ENCODE measurements at places on chromosomes 7 and 10.

DNA sequence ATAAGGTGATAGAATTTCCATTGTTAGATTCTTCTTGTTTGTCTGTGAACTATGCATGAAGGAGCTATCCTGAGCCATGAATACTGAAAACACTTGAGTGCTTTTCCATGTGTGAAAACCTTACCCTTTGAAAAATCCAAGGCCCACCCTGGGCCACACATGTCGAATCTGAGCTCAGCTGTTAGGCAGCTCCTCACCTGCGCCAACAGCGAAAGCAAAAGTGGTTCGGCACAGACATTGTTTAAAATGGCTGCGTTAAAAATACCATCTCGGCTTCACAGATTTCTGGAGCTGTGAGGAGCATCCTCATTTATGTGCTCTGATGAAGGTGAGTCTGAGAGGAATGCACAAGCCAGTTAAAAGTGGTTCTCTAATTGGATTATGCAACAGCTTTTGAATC is 137.7 kb downstream of the NEUROD6 start:
- DNase-seq, result no peak

DNA sequence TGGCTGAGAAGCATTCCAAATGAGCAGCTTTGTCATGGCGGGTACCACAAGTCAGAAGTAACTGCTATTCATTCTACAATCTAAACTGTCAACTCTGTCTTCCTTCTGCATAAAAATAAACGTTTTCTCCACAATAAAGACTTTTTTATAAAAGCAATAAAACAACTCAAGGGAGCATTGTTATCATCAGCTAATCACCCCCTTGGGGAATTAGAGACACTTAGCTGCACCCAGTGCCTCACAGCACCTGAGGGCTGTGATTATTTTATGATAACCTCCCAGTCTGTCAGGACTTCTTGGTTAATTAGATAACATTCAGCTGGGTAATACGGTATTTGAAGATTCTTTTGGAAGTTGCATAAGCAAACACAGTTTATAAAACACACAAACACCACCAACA is 155.6 kb downstream of the PPP1R3A start:
- no peak for DNase-seq

- DNase-seq, result no peak
Observed at GRCh38 chr7:17152721-17153120, 145.7 kb upstream of the AHR start.

DNA sequence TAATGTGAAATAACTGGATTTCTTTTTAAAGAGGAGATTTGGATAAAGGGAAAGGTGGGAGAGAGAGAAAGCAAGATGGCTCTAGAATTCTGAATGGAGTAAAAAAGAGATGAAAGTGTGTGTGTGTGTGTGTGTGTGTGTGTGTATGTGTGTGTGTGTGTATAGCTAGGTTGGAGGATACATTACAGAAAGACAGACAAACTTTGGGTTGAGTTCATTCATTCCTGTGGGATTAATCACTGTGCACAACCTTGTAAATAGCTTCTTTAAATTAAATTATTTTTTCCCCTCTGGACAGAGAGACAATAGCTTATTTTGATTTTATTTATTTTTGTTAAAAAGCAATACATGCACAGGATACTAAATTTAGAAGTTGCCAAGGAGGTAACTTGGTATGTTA is 7.5 kb downstream of the ASB4 start:
- no peak for DNase-seq

GRCh38 chr10:106537866-106538265 is 626.6 kb downstream of the SORCS1 start:
- DNase-seq, result no peak

DNA sequence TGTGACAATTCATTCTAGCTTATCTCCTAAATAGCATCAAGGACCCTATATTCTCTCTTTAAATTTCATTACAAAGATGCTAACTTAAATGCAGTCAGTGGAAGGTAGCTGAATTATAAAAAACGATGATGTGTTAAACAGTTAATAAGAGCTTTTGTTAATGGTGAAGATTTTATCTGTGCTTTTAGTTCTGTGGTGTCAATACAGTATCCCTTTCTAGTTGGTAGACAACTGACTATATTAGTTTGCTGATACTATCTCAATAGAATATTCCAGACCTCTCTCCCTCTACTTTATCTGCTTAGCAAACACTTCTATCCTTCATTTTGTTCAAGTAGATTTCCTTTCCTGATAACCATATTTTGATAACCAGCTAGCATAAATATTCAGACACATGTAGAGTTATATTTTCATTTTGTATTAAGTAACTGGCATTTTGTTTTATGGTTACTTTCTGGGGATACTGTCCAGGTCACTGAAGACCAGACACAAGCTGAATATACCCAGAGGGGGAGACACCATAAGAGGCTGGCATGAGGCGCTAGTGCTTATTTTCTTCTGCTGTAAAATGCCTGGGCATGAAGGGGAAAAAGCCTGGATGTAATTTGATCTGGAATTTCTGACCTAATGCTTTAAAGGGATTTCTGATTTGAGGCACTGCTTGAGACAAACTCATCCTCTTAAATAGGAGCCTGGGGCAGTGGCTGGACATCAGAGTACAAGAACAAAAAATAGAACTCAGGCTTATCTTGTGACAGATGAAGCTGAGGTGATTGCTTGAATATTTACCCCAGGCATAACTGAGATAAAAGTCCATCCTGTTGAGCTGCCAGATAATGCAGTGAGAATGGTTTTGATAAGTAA is 197.5 kb downstream of the MALRD1 start:
- DNase-seq, result no peak

- no peak for DNase-seq
Observed at GRCh38 chr10:33273295-33274002, 61.0 kb downstream of the NRP1 start.

DNA sequence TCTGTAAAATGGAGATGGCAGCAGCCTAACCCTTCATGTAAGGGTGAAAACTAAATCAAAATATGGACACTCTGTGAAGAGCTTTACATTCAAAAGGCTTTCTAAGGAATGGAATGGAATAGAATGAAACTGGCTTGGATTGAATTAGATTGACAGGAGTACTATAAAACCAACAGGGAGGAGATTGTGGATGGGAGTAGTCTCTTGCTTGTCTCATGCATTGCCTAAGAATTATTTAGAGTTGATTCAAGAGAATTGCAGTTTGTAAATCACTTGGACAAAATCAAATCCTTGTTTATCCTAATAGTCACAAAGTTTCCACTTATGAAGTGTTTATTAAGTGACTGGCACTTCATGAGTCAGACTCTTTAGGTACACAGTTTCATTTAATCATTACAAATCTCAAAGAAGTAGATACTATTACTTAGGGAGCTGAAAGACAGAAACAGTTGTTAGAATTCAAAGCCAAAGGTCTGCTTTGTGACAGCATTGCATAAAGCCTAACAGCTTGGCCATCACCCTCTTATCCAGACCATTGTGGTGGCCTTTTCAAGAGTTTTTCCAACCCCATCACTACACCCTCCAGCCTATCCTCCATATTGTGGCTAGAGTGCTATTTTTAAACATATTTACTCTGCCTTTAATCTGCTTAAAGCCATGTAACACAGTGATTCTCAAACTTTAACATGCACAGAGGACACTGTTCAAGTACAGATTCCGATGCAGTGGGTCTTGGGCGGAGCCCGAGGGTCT is 91.9 kb upstream of the GHITM start:
- no peak for DNase-seq

DNA sequence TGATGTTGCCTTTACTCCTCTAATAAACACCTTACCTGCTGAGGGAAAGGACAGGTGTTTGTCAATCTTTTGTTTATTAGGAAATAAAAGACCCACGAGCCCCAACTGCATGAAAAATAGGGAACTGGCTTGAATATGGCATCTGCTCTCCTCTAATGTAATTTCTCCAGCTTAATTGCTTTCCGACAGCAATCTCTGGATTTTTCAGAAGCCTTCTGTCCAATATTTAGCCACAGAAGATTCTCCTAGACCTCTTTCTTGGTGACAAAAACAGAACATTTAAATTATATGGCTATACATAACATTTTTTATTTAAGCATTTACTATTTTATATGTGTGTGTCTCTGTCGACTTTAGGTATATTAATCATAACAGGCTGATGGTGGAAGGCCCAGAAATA is 317.4 kb upstream of the ADARB2 start:
- no peak for DNase-seq

GRCh38 chr7:133364959-133365690 is 112.2 kb downstream of the EXOC4 start:
- no peak for DNase-seq

GRCh38 chr7:106062006-106062405 is 50.1 kb downstream of the SYPL1 start:
- no peak for DNase-seq

GRCh38 chr10:14603534-14604102 is 171.1 kb downstream of the FAM107B start:
- DNase-seq, result no peak

GRCh38 chr10:30039988-30040387 is 19.4 kb downstream of the JCAD start:
- no peak for DNase-seq

DNA sequence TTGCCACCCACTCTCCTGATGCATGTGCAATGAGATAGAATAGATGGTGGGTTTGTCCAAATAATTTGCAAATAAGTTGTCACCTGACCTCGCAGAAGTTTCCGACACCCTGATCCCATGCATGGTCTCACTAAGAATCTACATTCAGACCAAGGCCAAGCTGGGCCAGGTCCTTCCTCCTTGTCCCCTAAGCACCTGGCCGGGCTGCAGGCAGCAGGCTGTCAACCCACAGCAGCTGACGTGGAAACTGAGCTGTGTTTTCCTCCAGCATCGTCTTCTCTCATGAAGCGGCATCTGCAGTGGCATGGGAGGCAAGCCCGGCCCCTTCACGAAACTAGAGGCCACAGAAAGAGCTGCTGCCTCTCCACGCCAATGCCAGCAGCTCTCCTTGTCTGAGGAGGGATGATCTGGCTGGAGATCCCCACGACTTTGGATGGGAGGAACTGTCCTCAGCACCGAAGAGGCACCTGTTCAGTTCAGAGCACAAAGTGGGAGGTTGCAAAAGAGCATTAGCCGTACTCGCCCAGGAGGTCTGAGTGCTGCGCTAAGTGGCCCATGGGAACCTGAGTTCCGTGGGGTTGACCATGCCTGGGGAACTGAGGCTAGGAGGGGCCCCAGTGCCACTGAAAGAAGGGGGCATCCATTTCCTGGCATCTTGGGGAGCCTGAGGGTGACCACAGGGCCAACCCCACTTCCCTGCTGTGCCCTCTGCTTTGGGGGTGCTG is 110.5 kb upstream of the INSIG1 start:
- no peak for DNase-seq

DNA sequence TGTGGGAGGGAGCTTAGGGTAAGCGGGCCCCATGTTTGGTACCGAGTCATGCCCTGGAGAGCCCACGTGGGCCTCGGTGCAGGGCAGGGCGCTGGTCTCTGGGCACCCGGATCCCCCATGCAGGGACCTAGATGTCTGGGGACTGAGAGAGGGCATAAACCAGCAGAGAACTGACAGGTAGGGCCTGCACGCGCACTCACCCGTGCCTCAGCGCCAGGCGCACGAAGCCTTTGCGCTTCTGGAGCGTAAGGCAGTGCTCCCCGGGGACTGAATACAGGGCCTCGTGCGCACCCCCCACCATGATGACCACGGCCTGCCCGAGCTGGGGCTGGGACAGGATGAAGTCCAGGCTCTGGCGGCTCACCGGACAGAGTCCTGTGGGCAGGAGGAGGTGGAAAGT is 2.8 kb downstream of the MOGAT3 start:
- no peak for DNase-seq

DNA sequence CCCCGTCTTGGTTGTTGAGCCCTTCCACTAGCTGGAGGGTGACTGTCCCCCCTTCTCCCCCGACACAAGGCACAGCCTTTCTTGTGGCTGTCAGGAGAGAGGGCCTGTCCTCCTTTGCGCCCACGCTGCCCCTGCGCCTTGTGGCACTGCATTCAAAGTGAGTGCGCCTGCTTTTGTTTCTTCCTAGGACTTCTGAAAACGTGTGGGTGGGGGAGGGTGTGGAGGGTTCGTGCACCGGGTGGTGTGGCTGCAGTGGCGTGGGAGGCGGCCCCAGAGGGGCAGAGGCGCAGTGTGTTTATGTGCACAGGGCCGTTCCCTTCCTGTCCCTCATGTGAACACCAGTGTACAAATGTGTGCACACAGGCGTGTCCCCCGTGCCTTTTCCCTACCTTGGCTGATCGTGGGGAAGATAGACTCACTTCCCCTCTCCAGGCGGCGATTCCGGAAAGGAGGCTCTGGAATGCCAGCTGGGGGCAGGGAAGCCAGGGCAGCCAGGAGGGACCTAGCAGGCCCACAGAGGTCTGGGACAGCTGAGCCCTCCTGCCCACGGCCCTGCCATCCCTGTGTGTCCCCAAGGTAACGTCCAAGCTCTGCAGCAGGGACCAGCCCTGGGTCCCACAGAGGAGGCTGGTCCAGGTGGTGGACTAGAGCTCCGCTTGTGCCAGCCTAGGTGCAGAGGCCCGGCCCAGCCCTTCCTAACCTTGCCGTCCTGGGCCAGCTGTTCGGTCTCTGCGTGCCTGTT is 88.8 kb downstream of the LHPP start:
- DNase-seq, result no peak

- DNase-seq, result no peak
Observed at GRCh38 chr7:158432369-158433341, 155.0 kb downstream of the PTPRN2 start.

DNA sequence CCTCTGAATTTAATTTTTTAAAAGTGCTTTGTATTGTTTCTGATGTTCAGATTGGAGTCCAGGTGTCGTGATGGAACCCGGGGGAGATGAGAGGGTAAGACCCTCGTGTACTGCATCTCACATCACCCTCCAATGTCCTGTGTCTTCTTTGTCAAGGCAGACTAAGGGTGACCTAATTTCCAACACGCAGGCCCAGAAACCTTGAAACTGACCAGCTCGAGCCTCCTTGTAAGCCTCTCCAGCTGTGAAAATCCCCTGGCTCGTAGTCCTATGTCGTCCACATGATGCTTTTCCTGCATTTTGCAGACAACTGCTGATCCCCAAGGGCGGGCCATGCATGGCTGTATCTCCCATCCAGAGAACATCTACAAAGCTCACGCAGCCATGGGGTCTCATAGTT is 220.2 kb downstream of the ARHGAP12 start:
- DNase-seq, result no peak

DNA sequence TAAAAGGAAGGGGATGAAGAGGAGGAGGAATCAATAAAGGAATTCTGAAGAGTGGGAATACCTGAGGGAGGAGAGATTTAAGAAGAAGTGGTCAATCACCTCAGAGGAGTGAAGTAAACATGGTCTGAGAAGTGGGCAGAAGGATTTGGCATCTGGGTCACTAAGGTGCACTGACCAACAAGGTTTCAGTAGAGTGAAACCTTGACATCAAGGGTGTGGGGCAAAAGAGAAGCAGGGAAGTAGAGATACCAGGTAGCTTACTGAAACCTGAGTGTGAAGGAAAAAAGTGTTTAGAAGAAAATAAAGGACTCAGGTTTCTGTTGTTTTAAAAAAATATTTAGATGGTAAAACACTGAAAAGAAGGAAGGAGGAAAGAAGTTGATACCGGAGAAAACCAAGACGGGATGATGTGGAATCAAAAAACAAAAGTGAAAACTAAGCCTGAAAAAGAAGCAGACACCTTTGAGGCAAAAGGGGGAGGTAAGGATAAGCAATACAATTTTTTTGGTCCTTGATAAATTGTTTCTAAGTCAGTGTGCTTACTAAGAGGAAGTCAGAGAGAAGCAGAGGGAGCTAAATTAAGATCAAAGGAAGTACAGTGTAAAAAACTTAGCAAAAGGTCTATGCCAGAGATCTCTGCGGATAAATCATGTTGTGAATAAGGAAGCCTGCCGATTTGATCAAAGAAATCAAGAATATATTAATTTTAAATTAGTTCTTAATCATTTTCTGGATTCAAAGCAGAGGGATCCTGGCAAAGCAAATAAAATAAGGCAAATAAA is 137.2 kb upstream of the GPR22 start:
- DNase-seq, result no peak
